ENCODE measurements at places on chromosomes 2 and 18.

- DNase-seq, result peak; percentile 88
These were observed 33.7 kb downstream of the SLC20A1 start for GRCh38 chr2:112679484-112679883.

- DNase-seq, result no peak
These were observed 74.6 kb downstream of the AGAP1 start for GRCh38 chr2:235568431-235568830.

GRCh38 chr18:6873040-6873751 lies 143.7 kb downstream of the ARHGAP28 start:
- no peak for DNase-seq

DNA sequence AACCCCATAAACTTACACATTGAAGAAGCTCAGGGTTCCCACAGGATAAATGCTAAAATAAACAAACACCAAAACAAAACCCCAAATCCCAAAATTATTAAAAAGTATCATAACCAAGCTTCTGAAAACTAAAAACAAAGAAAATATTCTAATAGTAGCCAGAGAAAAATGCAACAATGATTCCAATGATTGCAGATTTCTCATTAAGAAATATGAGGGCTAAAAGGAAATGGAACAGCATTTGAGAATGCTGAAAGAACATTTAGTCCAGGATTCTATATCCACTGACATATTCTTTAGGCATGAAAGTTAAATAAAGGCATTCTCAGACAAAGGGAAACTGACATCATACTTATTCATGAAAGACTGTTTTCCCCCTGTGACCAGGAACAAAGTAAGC lies 212.4 kb downstream of the SLC4A10 start:
- DNase-seq, result no peak

- DNase-seq, result no peak
These were observed 36.9 kb upstream of the DSEL start for GRCh38 chr18:67553437-67553836.

DNA sequence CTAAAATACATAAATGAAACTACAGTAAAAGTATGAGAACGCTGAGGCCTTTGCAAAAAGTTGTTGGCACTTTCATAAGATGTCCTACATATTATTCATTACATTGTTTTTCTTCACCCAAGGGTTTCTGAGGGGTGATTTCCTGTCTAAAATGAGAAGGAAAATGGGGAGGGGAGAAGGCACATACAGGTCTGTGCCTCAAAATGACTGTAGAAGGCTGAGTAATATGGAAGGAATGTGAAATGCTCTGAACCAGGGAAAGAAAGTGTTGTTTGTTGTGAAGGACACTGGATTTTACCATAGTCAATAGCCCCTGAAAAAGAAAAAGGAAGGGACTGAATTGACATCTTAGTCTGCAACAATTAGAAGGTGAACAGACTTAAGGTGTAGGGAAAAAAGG lies 99.5 kb upstream of the RNF152 start:
- peak; percentile 22 for DNase-seq

GRCh38 chr18:61132031-61132430 lies 201.2 kb upstream of the CDH20 start:
- DNase-seq, result no peak

GRCh38 chr2:100279586-100280534 lies 42.4 kb downstream of the LONRF2 start:
- peak; percentile 27 for DNase-seq

- DNase-seq, result no peak
These were observed 540.0 kb upstream of the GYPC start for GRCh38 chr2:126115975-126116374.

GRCh38 chr18:59318460-59319050 lies at the start of gene CPLX4:
TSS of gene CPLX4 (minus strand) at chr18:59318649. CDS start at chr18:59318462, 187 bp downstream.
- no peak for DNase-seq

DNA sequence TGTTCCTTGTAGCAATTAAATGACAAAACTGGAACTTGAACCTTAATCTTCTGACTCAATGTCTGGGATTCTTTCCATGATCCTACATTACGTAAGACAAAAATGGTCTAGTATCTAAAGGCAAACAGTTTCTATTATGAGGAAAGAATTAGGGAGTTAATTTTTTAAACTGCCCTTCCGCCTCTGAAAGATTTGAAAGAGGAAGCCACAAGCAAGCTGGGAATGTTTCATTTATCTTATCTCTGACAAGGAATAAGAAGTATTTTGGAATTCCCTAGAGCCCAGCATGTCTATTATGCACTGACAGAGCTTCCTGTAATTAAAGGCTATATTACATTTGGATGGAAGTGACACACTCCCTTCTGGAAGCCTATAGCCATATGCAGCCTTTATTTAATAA lies 558.8 kb upstream of the CDH2 start:
- no peak for DNase-seq

DNA sequence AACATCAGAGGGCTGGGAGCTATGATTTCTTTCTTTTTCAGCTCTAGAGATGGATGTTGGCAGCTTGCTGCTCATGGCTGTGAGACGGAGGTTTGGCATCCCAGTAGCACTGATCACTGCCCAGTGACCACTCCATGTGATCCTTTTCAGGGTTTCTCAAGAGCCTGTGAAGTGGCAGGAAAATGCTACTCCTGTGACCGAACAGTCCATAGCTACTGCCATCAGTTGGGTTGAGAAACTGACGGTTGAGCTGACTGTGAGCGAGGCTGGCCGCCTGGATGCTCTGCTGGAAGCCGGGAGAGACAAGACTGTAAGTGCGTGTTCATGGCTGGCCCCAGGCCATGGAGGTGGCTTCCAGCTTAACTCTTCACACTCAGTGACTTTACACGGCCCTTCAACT lies 34.2 kb downstream of the VWA3B start:
- DNase-seq, result no peak

GRCh38 chr18:78496079-78496478 lies 483.5 kb upstream of the SALL3 start:
- no peak for DNase-seq

- no peak for DNase-seq
These were observed 41.3 kb downstream of the SCG2 start for GRCh38 chr2:223560749-223561435.

DNA sequence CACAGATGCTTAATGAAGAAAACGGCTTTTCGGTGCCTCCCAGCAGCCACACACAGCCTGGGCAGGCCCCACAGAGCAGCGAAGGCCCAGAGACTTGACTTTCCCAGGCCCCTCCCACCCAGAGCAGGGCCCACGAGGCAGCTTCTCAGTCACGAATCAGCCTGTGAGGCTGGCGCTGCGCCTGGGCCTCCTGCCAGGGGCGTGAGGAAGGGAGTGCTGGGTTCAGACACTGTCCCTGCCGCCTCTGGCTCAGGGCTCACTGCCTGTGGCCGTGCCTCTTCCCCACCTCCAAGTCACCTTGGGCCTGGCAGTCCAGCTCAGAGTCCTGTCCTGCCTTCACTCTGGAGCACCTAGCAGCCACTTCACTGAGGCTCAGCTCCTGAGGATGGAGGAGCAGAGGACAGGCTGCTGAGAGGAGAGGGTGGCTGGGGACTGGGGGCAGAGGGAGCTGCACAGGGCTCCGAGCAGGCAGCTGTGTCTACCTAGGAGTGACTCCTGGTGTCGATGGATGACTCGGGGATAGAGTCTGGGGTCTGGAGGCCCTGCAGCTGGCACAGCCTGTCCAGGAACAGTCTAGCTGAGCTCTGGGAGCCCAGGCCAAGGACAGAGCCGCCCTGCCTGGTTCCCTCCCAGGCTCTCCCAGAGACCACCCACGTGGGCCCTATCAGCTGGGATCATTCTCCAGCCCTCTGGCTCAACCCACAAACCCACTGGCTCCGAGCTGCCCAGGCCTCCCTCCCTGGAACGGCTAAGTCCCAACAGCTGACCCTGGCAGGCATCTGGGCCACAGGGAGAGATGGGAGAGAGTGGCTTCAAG lies 36.4 kb upstream of the FOSL2 start:
- DNase-seq, result peak; percentile 99

DNA sequence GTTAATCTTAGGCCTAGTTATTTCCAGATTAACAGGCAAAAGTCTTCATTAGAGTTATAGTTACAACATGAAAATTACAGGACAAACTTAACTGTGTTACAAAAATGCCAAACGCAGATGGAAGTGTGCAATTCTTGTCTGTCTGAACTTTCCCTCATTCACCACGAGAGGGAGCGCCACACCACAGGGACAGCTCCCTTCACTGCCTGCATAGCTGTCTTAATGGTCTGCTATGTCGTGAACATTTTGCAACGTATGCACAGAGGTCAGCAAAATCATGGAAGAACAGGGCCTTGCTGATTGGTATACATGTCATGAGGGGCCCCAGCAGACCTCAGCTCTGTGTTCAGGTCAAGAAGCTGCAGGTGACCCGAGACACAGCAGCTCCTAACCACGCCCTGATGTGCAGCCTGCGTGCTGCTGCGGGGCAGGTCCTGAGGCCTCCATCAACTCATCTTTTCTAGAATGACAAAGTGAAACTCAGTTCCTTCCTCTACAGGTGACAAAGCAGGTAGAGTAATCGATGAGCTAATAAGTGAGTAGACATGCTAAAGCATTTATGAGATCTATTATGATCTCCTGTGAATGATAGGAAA lies 78.8 kb upstream of the ATP8B1 start:
- DNase-seq, result peak; percentile 72

DNA sequence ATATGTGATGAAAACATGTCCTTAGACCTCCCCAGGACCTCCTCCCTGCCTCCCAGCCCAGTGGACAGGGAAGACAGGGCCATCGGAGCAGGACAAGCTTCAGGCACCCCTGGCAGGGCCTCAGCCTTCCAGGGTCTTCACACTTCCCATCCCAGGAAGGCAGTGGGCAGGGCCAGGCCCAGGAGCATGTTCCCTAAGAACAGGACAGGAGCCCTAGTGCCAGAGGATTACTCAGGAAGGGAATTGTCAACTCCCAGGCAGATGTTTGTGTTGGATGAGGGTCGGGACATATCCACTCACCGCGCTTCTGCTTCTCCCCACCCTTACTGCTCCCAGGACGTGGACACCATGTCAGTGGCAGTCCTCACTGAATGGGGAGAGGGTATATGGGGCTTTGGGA lies 138.9 kb downstream of the TNS1 start:
- DNase-seq, result peak; percentile 88

- no peak for DNase-seq
These were observed 103.1 kb downstream of the MSTN start for GRCh38 chr2:189959450-189959849.

DNA sequence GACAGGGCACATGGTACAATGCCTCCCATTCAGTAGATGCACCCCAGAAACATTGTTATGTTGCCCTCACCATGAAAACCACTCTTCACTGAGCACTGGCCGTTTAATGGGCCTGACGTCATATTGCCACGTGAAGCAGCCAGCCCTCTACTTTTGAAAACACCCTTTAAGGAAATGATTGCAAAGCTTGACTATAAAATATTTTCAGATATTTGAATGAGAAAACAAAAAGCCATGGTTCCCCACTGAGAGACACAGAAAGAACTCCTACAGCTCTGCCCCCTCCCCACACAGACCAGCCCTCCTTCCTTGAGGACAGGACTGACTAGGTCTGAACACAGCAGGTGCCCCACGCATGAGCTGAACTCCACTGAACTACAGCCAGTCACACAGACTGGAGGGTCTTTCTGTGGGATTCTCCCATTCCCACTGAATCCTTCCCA lies 349.1 kb downstream of the ANAPC1 start:
- peak; percentile 55 for DNase-seq

GRCh38 chr18:37489998-37490397 lies 75.6 kb downstream of the CELF4 start:
- DNase-seq, result no peak

DNA sequence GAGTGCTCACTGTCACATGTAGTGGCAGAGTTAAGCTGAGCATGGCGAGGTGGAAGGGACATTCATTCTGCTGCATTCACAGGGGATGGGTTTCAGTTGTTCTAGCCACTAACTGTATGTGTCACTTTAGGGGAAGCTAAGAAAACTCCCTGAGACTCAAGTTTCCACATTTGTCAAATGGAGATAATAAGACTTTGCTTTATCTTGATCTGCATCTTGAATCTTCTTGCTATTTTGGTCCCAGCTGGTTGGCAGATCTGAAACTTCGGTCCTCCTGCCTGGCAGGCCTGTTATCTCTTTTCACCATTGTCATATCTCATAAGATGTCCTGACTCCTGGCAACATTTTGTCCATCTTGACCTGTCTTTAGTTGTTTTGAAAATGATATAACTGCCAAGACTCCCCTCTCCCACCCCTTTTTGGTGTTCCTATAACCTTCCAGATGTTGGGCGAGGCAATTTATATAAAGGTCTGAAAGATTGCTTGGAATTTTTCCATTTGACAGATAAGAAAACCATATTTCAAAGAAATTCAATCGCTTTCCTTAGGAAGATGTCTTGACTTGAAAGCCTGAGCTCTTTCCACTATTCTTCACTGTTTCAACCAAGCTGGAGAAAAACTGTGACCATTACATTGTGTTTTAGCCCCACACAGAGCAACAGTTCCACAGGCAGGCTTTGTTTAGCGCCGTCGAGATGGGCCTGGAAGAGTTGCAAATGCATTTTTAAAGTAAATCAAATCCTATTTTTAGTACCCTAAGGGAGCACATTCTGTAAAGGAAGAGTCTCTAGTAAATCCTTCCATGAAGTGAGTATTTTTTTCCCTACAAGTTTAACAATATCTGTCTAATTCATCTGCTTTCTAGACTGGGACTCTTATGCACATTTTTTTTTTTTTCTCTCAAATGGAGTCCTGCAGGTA lies 33.4 kb downstream of the MYCN start:
- DNase-seq, result no peak

GRCh38 chr18:78612801-78613200 lies 366.8 kb upstream of the SALL3 start:
- DNase-seq, result no peak

DNA sequence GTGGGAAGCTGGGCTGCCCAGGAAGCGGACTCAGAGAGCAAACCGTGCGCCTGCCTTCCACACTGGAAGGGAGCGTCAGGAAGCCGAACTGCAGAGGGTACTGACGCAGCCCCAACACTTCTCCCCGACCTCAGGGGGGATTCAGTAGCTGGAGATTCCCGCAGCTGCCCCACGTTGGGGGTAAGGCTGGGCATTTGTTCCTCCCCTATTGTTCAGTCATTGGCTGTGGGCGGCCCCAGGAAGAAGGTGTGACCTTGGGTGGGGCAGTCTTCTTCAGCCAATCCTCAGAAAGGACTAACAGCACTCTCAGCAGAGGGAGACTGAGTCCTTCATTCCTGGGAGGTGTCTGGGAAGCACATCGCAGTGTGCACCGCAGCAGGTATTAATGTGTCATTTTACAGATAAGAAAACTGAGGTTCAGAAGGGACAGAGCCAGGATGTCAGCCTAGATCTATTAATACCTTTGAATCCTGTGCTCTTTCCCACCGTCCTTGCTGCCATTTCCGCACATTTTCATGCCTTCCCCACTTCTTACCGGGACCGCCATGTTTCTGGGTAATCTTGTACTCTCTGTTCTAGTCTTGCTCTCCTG lies 12.1 kb upstream of the C18orf32 start:
- peak; percentile 71 for DNase-seq

DNA sequence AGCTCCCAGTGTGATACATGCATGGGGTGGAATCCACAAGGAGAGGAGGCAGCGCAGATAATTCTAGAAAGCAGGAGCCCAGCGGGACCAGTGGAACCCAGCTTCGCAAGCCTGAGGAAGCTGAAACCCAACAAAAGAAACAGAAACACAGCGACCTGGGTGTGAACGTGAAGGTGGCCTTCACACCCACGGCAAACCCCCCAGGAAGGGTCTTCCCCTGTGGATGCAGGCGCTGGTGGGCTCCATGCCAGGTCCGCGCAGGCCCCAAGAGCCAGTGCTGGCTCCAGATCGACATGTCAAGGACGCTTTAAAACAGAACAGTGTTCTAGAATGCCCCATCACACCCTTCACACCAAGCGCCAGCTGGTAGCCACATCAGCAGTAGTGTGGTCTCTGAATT lies 22.1 kb downstream of the KIF1A start:
- peak; percentile 54 for DNase-seq

- DNase-seq, result no peak
These were observed 49.3 kb downstream of the ST3GAL5 start for GRCh38 chr2:85839461-85839860.

GRCh38 chr2:105812180-105813044 lies 67.7 kb downstream of the NCK2 start:
- peak; percentile 89 for DNase-seq
